NCI-H1417 (cell line): ENCODE measurements at places on chromosomes 12 and 14.
A peak's percentile ranks its signal among the peaks of the same experiment; 100 is the strongest.

GRCh38 chr12:108021141-108021540 lies 107.9 kb upstream of the WSCD2 start:
- no peak for DNase-seq

- no peak for DNase-seq
Observed at GRCh38 chr12:690466-690865, 27.2 kb upstream of the NINJ2 start.

DNA sequence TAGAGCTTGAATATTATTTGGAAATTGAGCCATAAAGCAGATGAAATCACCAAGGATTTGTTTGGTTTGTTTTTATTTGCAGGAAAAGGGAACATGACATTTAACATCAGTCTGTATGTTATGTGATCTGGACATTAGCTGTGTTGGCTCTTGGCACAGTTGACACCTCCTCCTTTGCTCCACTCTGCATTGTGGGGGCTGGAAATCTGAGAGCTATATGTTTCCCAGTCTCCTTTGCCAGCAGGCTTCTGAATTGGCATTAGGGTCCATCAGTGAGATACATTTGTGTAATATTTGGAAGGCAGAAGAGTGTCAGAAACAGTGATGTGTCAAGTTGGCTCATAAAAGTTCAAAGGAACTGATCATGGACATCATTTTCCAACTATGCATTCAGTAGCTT lies 322.1 kb upstream of the ATP2B1 start:
- DNase-seq = no peak

DNA sequence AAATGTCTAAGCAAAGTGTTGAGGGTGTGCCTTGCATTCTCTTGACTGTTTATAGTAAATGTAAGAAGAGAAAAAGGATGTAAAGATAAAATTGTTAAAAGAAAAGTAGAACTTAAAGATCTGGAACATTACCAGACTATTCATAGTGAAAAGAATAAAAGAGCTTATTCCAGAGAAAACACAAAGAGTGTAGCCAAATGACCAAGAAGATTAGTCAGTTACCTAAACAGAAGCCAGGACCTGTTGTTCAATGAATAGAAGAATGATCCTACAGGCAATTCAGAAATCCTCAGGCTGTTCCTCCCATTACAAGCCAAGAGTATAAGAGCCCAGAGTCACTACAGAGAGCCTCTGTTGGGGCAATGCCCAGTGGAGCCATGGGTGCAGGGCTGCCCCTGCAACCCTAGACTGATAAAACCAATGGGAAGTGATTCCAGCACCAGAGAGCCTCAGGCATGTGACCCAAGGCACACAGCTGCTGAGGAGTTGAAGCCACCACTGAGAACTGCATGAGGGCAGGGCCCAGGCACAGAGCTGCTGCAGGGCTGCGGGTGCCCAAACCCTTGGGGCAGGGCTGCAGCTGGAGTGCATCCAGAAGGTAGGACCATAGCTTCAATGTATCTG lies 91.1 kb upstream of the SLC38A4 start:
- no peak for DNase-seq

DNA sequence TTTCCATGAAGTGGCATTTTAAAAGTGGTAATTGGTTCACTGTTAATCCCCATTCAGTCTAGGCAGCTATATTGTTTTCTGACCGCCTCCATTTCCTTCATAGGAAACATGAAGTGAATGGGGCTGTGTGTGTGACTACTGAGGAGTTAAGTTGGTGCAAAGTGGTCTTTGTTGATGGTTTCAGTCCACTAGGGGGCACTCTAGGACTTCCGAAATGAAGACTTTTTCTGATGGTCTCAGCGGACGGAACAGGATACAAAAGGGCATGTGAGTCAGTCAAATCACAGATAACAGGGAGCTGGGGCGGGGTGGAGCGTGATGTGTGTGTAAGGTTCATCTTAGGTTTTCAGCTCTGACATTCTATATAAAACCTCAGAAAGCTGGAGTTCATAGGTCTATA lies 240.1 kb upstream of the OR4E1 start:
- peak; percentile 11 for DNase-seq

DNA sequence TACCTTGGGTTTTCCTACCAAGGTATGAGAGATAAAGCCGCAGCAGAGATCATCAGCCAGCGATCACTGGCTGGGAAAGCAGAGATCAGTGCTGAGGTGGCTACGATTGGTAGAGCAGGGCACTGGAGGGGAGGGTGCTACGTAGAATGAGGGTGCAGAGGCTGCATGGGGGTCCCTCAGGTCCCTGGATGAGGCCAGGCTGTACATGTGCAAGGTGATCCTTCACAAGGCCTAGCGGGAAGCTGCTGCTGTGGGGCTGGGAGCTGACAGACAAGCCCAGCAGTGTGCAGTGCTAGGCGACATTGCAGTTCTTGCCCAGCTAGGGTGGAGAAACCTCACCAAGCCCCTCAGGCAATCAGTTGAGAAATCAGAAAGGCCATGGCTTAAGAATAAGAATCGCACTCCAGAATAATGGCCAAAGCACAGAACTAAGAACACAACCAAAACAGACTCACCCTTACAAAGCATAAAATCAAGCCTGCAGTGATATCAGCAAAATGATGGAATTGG lies 37.2 kb upstream of the GPR132 start:
- DNase-seq = no peak
